IPS-NIHi11 (cell line): ENCODE measurements at places on chromosomes 3 and 15.

- DNase-seq: no peak
Observed at GRCh38 chr3:117939425-117940027, 1095.1 kb downstream of the IGSF11 start.

GRCh38 chr3:187626581-187626980 is 43.6 kb downstream of the SST start:
- DNase-seq: no peak

DNA sequence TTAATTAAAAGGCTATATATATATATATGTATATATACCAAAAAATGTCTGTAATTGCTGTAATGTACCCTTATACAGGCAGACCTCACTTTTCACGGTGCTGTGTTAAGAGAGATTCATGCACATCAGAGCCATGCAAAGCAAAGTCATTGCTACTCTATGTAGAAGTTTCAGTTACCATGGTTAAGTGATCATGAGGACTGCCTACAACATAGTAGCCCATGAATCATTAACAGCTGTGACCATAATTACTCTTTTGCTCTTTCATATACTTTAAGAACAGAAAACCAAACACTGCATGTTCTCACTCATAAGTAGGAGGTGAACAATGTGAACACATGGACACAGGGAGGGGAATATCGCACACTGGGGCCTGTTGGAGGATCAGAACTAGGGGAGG is 225.3 kb upstream of the EPHA3 start:
- no peak for DNase-seq

- DNase-seq: no peak
Observed at GRCh38 chr3:112897791-112898190, 51.1 kb upstream of the CD200R1L start.

DNA sequence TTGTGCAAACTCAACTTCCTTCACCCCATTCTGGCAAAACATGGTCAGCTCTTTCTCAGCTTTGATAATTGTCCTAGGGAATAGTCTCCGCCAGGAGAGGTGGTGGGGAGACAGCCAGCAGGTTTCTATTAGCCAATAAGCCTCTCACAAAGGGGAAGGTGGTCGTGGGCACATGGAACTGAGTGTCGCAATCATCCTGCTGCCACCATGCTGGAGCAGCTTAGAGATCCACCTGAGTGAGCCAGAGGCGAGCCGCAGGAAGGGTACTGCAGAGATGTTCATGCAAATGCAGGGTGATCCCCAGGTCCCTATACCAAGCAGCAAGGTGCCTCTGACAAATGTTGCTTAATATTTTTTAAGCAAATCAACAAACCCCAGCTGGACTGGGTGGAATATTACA is 182.8 kb downstream of the RORA start:
- DNase-seq: no peak

GRCh38 chr15:83012076-83012426 is 612 bp upstream of the C15orf40 start:
- no peak for DNase-seq

- no peak for DNase-seq
Observed at GRCh38 chr3:115245438-115245837, 98.3 kb upstream of the ZBTB20 start.

DNA sequence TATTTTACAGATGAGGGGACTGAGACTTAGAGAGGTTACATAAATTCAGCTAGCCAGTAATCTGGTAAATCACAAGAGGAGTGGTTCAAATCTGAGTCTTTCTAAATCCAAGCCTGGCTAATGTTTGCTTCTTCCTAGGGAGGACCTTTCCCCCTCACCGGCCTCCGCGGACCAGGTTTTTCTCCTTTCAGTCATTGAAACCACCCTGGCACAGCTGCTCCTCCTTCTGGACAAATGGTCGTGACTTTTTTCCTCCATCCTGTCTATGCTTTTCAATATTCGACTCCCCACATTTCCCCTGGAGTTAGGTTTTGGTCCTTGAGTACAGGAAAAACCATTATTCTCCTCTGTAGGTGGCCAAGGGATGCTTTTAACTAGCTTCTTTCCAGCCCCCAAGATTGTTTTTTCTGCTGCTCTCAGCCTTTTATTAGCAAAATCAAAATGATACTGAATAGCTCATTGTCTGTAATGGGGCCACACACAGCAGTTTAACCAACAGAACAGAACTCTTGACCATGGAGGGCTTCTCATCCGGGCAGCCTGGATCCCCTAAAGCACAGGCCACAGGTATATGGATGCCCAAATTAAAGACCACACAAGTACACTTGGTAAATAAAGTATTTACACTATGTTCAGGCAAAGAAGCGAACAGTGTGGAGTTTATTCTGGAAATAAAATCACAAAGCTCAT is 85.9 kb upstream of the KLHL25 start:
- DNase-seq: no peak

- DNase-seq: no peak
Observed at GRCh38 chr15:38112406-38112805, 140.2 kb upstream of the SPRED1 start.

DNA sequence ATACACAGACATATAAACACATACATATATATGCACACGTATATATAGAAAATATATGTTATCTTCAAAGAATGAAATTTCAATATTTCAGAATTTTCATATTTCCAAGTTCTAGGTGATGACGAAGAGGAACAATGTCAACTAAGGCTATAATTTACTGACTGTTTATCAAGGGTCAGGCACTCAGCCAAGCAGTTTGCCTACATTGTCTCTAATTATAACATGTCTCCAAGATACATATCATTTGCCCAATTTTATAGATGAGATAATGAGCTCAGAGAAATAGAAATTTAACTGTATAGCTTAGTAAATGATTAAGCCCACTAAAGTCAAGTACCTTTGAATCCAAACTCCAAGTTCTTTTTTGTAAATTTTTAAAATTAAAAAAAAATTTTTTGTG is 99.9 kb upstream of the PLSCR4 start:
- DNase-seq: no peak
